Stimulated activated CD4-positive, alpha-beta T cell treated with anti-CD3 and anti-CD28 coated beads, Interleukin-15, amount 100 ng/mL, for 1 hour (primary cell): ENCODE measurements at places on chromosomes 12 and 14.

DNA sequence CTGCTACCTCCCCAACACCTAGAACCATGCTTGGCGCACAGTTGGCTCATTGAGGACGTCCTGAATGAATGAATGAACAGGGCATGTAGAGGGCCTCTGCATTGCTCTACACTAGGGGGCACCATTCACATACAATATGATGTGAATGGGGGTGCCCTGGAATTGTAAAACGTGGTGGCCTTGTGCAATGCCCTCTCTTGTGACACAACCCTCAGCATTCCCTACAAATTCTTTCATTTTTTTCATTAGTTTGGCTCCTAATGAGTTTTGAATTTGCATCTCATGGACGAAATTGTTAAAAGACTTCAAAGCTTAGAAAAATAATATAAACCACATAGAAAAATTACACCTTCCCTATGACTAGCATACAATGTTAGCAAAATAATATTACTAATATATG, 2.3 kb upstream of the DIO2 start:
- DNase-seq: no peak

DNA sequence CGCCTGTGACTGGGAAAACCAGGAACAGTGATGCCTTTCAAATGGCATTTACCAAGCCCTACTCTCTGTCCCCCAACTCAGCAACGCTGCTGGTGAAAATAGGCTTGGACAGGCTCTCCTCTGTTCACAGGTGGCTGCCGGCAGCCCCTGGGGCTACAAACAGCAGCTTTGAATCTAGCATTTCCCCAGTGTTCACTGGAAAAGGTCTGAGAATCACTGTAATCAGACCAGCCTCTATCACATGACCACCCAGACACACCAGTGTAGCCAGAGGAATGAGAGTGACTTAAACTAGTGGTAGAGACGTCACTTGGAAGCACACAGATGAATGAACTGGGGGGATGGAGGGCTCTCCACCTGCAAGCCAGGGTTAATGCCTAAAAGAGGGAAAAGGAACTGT, 151.8 kb downstream of the FOXN3 start:
- no peak for DNase-seq

GRCh38 chr12:56565510-56566101, 44.0 kb downstream of the RBMS2 start:
- no peak for DNase-seq

DNA sequence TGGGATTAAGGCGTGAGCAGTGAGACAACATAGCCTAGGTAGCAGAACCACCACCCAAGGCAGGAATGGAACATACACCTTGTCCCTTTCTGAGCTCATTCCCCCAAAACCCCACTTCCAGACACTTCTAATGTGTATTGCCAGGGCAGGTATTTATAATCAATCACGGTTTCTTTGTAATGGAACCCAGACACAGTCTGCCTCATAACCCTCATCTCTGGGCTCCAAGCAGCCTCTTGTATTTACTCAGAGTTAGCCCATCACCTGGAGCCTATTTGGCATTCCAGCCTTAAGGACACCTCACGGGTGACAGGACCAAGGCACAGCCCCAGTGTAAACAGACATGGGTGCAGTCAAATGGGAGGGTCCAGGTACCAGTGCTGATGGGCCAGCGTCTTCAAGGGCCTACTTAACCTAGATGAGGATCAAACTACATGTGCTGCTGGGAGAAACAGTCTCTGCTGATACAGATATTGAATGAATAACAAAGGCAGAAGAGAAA, 2.5 kb upstream of the HIGD1C start:
- no peak for DNase-seq

- no peak for DNase-seq
These were observed 21.5 kb downstream of the FAM222A start for GRCh38 chr12:109735051-109735521.

DNA sequence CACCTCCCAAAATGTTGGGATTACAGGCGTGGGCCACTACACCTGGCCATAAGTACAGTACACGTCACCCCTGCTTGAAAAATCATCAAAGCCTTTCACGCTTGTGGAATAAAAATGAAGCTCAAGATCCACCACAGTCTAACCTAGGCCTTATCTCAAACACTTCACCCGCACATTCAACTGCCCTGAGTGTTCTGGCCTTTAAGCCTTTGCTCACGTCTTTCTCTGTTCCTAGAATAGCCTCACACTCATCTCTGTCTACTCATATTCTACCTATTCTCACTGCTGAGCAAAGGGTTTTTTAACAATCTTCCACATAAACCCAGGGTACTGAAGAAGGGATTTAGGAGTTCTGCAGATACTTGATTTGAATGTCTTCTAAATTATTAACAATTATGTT, 9.9 kb downstream of the CALCOCO1 start:
- DNase-seq: no peak

DNA sequence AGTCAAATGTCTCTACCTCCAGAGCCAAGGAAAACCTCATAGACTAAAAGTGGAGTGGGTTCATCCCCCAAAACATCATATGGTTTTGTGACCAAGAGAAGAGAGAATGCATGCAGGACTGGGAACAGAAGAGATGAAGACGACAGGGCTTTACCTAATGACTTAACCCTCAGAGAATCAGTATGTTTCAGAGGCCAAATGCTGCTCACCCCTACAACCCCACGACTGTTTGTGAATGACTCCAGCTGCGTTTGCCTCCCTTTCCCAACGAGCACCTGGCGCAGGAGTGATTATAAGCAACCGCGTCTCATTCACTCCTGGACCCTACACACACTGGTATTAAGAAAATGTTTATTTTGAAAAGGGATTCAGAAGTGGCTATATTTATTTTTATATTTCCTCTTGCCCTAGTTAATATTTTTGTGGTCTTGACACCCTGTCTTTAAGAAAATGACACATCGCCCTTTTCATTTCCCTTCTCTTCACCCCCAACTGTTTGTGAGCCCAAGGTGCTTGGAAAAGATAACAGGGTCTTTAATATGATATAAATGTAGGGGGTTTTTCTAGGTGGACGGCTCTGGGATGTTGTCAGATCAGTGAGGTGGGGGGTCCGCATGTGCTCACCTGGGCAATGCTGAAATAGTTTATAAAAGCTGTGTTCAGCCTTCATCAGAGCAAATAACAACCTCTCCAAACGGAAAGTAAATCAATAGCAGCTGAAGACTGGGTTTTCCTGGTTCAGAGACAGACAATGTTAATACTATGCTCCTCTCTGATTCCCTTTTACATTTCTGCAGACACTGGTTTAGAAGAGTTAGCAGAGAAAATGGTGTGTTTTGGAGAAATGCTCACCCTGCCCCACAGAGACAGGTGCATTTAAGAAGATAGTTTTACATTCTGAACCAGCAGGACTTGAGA, 77.7 kb downstream of the SLC15A4 start:
- DNase-seq: no peak

GRCh38 chr14:22231018-22231417, 358.0 kb downstream of the DAD1 start:
- DNase-seq: no peak

- DNase-seq: no peak
These were observed 25.6 kb downstream of the ATXN2 start for GRCh38 chr12:111573476-111573875.

GRCh38 chr14:101495284-101495683, 66.0 kb upstream of the DIO3 start:
- no peak for DNase-seq

- no peak for DNase-seq
These were observed 716.8 kb downstream of the LRFN5 start for GRCh38 chr14:42323426-42323825.

- no peak for DNase-seq
These were observed 87.4 kb downstream of the PIWIL1 start for GRCh38 chr12:130424858-130425697.

DNA sequence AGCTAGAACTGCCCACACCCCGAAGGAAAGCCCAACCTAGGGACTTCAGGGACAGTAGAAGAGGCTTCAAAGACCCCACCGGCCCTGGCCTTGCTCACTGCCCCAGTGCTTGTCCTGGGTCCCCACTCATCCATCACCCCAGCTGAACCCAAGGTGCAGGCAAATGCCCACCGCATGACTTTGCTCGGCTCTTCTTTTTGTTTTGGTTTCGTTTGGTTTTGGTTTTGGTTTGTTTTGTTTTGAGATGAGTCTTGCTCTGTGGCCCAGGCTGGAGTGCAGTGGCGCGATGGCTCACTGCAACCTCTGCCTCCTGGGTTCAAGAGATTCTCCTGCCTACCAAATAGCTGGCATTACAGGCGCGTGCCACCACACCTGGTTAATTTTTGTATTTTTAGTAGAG, 9.0 kb downstream of the CCDC85C start:
- DNase-seq: peak; percentile 25

GRCh38 chr12:24728366-24728765, 220.5 kb downstream of the BCAT1 start:
- no peak for DNase-seq

DNA sequence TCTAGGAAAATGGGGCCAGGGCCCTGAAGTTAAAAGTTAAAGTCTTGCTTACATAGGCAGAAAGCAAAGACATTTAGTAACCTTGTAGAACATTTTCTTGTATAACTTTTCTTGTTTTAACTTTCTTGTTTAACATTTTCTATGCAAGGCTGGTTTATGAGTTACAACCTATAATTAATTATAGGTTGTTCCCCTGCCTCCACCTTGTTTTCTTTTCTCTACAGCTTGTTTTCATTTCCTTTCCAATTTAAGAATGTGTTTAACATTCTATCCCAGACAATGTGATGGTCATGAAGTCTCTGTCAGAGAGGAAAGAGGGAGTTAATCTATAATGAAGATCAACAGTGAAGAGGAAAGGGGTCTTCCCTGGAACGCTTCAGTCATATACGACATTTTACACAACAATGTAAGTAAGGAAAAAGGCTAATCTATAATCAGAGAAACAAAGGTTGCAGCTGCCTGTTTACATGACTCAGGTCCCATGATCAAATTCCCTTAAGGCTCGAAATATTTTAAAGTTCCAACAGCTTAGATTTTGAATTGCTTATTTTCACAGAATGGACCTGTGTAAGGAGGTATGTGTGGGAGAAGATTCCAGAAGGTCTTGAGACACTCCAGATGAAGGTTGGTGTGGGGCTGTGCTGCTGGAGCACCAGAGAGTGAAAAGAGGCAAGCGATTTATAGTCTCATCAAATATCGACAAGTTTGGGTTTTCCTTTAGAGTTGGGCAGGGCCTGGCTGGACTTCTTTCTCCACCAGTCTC, 34.2 kb upstream of the TCL1B start:
- no peak for DNase-seq

DNA sequence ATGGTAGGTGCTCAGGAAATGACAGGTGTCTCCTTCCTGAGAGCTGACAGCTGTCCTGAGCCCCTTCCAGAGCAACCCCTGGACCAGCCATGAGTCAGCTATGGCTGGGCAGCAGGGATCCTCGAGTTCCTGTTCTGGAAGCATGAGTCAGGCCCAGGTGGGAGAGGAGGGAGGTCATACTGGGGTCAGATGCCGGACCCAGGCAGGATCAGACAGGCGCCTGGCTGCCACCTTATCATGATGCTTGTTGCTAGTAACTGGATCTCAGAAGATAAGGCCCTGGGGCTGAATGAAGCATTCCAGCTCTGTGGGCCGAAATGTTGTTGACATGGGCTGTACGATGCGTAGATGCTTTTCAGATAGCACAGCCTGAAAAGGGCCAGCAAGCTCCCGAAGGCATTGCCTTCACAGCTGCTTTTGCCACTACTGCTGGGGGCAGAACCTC, 17.4 kb upstream of the KRT7 start:
- DNase-seq: no peak

- DNase-seq: no peak
These were observed 151.6 kb downstream of the HELB start for GRCh38 chr12:66453844-66454243.

DNA sequence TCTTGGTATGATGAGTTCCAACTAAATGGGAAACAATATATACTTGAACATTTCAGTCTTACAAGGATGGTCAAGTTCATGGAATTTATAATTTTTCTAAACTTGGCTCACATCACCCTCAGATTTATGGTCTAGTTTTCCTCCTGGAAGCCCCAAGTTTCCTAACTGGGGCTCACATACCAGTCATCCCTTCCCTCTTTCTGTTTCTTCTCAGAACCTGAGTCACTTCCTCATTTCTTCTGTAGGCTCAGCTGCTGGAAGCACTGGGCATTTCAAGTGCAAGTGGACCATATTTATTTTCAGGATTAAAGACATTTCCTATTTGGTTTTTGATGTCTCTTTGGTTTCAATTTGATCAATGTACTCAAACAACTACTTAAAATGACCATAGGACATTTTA, 55.4 kb downstream of the GRIP1 start:
- no peak for DNase-seq

- no peak for DNase-seq
These were observed 65.7 kb downstream of the STAB2 start for GRCh38 chr12:103652808-103653207.
